ENCODE measurements at places on chromosomes 4 and X.

- DNase-seq, result peak; percentile 11
Observed at GRCh38 chrX:129932821-129933321, 26.9 kb downstream of the UTP14A start.

- DNase-seq, result no peak
Observed at GRCh38 chr4:16942491-16942890, 44.0 kb upstream of the LDB2 start.

- no peak for DNase-seq
Observed at GRCh38 chr4:113524096-113524495, 237.4 kb downstream of the CAMK2D start.

DNA sequence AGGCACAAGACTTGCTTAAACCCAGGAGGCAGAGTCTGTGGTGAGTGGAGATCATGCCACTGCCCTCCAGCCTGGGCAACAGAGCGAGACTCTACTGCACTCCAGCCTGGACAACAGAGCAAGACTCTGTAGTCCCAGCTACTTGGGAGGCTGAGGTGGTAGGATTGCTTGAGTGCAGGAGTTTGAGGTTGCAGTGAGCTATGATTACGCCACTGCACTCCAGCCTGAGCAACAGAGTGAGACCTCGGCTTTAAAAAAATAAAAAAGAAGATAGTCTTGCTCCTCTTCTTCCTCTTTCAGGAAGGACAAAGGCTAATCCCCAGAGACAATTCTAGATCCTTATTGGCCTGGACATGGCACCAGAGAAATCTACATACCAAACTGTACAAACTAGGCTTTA lies 5.7 kb upstream of the PPEF2 start:
- peak; percentile 30 for DNase-seq

DNA sequence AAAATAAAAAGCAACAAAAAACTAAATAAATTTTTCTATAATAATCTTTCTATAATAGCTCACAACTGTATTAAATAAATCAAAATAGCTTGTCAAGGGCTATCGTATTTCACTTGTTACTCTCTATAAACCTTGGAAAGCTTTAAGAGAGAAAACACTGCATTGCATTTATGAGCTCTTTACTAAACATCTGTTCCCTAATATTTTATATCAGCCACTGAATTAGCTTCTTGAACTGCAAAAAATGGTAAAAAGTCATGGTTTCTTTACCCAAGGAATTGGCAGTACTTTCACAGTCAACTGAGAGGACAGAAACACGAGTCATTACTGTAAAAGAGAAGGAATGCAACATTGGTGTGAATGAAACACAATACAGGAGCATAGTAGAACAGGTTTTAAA lies 671.2 kb downstream of the PCDH18 start:
- no peak for DNase-seq

GRCh38 chr4:159498446-159499115 lies 395.7 kb downstream of the RAPGEF2 start:
- DNase-seq, result no peak

GRCh38 chr4:53234111-53234510 lies 131.8 kb downstream of the SCFD2 start:
- DNase-seq, result no peak

DNA sequence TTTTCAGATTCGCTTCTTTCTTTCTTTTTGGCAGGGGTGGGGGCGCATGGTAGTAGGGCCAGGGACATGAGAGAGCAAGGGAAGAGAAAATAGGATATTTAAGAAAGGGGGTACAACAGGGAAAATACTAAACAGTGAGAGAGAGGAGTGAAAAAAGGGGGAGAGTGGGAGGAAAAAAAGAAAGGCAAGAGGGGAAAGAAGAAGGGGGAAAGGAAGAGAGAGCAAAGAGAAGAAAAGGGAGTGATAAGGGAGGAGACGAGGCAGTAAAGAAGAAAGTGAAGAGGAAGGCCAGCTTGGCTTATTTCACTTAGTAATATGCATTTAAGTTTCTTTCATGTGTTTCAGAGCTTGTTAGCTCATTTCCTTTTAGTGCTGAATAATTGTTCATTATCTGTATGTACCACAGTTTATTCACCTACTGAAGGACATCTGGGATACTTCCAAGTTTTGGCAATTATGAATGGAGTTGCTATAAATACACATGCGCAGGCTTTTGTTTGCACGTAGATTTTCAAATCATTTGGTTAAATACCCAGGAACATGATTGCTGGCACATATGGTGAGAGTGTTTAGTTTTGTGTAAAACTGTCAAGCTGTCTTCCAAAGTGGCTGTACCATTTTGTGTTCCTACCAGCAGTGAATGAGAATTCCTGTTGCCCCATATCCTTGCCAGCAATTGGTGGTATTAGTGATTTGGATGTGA lies 37.3 kb downstream of the CASP6 start:
- DNase-seq, result no peak

DNA sequence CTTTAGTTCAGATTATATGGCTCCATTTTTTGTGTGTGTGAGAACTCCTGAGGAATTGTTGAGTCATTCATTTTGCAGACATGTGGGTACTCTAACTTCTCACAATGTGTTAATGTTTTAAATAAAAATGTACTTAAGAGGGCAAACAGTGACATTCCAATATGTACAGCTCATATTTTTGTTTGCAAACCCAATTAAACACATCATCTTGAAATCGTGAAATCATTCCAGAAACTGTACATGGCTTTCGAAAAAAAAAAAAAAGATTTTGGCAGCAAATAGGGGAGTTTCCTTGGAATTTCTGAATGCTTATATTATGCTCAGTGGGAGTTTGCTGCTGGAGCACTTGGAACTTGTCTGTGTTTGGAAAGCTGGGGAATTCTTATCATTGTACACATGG lies 85.0 kb downstream of the HPGD start:
- DNase-seq, result peak; percentile 92

DNA sequence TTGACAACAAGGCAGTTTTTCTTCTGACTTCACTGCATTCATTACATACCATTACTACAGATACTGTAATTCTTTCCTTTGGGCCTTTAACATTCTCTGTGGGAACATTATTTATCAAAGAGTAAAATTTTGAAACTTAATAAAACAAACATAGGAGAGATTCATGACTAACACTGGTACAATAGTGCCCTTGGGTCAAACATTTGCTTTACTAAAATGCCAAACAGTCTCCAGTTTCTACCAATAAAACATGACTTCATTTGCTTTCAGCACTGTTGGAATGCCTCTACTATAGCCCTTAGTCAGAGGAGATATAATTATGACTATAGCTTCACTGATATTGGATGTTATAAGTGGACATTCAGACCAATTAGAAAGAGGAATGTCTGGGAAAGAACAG lies 481.5 kb downstream of the PACRGL start:
- DNase-seq, result peak; percentile 90

GRCh38 chr4:38290366-38290765 lies 330.2 kb downstream of the PTTG2 start:
- peak; percentile 67 for DNase-seq

DNA sequence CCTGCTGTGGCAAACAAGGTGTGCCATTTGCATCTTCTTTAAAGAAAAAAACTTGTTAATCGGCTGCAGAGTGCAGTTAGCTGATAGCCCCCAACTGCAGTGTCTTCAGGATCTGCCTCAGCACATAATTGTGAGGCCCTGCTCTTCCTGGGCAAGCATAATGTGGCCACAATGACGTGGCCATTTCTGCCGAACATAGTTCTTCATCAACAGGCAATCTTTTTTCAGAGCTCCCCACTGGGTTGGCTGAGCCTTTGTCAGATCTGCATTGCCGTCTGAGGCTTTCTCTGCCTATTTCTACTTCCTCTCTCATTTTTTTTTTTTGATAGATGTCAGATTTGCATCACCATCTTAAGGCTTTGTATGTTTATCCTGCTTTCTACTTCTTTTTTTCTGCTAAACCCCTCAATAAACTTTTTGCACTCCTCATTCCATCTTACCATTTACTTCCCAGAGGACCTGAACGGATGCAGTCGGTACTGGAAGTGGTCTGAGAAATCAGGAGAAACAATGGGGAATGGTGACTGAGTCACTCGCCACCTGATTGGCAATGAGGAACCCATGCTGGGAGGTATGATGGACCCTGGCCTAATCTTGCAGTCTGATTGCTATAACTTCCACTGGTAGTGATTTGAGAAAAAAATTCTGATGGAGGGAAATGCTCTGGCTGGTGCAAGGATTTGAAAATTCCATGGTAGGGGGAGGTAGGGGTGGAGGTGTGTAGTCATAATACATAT lies 21.2 kb upstream of the TAB3 start:
- peak; percentile 14 for DNase-seq

- no peak for DNase-seq
Observed at GRCh38 chr4:2274320-2275043, 12.6 kb upstream of the MXD4 start.

- DNase-seq, result peak; percentile 10
Observed at GRCh38 chr4:38387819-38388218, 276.2 kb upstream of the KLF3 start.

DNA sequence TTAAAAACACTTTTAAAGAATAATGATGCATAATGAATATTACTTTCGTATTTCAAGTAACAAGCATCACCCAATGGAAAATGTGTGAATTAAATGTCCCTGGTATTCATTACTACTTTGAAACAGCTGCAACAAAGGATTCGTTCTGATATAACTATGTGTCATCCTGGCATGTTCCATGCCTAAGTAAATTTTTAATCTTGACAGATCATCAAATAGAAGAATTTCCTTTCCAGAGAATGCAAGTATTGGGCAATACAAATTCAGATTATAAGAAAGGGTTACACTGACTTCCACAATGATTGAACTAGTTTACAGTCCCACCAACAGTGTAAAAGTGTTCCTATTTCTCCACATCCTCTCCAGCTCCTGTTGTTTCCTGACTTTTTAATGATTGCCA lies 105.3 kb downstream of the SPCS3 start:
- peak; percentile 70 for DNase-seq

- DNase-seq, result no peak
Observed at GRCh38 chr4:183394166-183394951, 50.1 kb upstream of the CDKN2AIP start.

DNA sequence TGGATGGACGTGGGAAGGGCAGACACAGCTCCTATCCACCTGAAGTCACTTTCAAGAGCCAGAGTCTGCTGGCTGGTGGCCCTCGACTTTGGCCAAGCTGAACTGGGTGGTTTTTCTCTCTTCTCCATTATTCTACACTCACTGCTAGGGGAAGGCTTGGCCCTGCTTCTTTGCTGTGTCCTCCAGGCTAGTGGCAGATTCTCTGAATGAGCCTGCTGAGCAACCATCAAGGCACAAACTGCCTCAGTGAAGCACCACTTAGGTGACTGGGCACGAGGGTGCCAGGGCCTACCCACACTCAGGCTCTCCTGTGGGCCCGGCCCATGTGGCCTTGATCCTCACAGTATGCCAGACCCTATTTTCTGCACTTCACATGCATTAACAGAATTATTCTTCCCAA lies 92.0 kb downstream of the PJA1 start:
- no peak for DNase-seq

DNA sequence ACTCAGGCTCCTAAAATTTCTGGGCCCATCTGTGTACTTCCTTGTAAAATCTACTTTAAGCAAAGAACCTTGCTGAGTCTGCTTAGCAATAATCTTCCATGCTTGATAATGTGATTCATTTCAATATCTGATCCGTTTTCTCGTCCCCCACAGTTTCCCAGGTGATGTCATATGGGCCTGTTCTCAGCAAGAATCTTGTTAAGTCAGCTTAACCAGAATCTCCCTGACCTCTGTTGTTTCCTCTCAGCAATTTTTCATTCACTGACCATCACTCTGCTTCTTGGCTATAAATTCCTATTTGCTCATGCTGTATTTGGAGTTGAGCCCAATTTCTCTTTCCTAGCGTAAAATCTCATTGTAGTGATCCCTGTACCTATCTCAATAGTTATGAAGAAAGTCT lies 13.9 kb downstream of the CSN2 start:
- peak; percentile 73 for DNase-seq

DNA sequence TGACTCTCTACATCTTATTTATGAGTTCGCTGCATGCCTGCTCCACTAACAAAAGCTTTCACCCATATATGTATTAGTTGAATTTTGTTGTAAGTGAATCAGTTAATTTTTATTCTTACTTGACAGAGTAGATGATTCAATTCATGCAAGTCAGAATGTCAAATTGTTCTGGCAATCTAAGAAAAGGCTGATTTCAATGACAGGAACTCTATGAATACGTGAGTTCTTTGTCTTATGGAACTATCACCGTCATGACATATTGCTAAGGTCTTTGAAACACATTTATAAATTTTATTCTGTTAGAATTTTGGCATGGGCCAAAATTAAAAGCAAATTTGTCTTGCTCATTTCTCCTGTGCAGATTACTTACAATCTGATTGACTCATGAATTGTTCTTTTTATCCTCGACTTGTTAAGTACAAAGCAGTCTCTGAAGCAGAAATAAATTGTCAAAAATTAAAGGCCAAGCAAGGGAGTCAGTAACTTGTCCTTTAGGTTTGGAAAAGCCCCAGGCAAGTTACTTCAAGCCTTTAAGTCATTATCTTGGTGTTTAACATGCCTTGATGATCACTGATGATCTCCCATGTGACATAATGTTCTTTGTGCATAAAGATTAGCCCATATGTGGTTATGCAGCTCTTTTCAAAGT lies 89.0 kb upstream of the GC start:
- DNase-seq, result no peak

- DNase-seq, result no peak
Observed at GRCh38 chrX:42778096-42778495, at the start of gene PPP1R2C. PPP1R2C (minus strand) TSS chrX:42778163; CDS start chrX:42778079, 84 bp downstream.

- no peak for DNase-seq
Observed at GRCh38 chr4:4387531-4388310, 819 bp downstream of the NSG1 start.

GRCh38 chr4:1469043-1469442 lies 62.8 kb upstream of the NKX1-1 start:
- no peak for DNase-seq

GRCh38 chrX:100747703-100748102 lies 15.8 kb upstream of the SYTL4 start:
- DNase-seq, result peak; percentile 15

GRCh38 chr4:83757121-83757621 lies 221.3 kb downstream of the GPAT3 start:
- DNase-seq, result no peak

DNA sequence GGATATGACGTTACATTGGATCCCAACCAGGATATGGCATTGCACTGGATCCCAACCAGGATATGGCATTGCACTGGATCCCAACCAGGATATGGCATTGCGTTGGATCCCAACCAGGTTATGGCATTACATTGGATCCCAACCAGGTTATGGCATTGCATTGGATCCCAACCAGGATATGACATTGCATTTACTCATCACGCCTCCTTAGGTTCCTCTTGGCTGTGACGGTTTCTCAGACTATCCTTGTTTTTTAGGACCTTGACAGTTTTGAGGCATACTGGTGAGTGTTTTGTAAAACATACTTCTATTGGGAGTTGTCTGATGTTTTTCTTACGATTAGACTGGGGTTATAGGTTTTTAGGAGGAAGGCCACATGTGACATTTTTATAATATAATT lies 5.4 kb upstream of the ACSL1 start:
- DNase-seq, result no peak

DNA sequence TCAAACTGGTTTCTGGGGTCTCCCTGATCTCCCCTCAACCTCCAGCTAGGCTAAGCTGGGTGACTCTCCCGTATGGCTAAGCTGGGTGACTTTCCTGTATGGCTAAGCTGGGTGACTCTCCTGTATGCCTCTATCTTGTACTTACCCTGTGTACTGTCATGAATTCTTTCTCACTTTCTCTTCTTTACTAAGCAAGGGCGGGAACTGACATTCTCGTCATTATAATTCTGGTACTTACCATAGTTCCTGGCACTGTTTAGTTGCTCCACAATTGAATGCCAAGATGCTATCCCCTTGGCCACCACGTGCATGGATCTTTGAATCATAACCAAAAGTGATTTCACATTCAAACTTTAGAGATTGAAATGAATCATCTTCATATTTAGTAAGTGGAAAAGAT lies 8.8 kb downstream of the INTU start:
- DNase-seq, result peak; percentile 31
